ENCODE measurements at places on chromosomes 12 and 14.

- no peak for DNase-seq
Measured at GRCh38 chr12:1581973-1582708, 12.2 kb downstream of the FBXL14 start.

DNA sequence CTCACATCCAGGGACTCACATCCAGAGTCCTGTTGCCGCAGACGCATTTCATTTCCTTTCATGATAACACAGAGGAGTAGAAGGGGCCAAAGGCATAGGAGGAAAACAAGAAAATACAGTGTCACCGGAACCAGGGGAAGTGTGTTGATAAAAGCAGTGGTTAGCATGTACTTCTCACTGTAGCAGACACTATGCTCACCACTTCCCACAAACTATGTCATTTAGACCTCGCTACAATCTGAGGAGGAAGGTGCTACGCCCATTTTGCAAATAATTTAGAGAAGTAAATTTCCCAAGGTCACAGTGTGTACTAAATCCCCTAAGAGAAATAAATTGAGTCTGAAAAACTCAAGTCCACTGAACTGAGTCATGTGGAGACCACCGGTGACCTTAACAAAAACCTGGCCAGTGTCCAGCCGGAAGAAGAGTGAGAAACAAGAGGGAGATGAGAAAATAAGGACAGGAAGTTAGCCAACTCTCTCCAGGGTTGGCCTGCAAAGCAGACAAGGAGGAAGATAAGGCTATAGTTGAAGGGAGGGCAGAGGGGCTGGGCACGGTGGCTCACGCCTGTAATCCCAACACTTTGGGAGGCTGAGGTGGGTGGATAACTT lies 25.8 kb upstream of the TMCC3 start:
- no peak for DNase-seq

GRCh38 chr14:101183376-101184103 lies 280.0 kb upstream of the RTL1 start:
- no peak for DNase-seq

DNA sequence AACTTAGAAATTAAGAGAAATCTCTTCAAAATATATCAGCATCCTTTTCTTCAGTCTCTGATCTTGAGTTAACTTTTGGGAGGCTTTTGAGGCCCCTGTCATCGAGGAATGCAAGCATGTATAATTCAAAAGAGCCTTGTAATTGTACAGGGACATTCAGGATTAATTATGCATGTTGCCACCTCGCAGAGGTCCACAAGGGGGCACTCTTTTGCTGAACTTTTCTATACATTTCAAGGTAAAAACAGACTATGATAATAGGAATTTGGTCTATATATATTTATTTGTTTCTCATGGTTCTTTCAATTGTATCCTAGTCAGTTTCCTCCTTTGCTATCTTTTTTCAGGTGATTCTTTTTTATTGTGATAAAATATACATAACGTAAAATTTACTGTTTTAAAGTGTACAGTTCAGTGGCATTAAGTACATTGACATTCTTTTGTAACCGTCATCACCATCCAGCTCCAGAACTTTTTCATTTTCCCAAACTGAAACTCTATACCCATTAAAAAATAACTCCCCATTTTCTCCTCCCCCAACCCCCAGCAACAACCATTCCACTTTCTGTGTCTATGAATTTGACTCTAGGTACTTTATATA lies 47.0 kb upstream of the SLC2A13 start:
- peak; percentile 25 for DNase-seq

DNA sequence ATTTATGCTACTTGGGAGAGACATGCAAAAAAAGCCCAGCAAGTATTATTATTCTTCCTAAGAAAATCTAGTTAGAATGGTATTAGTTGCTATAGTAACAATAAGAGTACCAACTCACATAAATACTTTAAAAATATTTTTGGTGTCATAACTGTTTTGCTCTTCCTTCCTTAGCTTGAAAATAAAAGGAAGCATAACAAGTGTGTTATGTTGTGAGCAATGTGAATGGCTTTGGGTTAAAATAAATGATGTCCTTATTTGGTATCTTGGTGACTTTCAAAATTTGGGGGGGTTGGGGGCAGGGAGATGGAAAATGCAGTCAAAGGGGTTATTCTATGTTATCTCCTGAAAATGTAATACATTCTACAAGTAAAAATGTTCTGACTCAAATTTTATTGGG lies 91.0 kb downstream of the ELK3 start:
- DNase-seq, result no peak

DNA sequence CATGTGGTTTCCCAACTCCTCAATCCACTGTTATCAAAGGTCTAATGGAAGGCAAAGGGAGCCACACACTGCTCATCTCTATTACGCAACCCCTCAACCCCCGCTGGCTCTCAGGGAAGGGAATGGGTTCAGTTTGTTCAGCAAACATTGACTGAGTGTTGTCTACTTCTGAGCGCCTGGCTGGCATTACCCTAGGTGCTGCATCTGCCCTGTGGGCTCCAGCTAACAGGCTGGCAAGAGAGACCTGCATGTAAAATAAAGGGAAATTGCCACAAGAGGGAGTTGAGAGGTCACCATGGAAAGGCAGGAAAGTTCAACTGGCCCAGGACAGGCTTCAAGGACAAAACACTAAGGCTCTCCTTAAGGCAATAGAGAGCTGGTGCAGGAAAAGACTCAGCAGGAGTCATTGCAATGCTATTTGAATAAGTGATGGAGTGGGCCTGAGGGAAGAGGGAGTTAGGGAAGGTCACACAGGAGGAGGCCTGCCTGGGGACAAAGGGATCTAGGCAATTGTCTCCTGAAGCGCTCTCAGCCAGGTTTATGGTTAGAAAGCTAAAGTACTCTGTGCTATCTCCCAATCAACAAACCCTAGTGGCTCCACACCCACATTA lies 5.5 kb upstream of the ZNF740 start:
- no peak for DNase-seq

DNA sequence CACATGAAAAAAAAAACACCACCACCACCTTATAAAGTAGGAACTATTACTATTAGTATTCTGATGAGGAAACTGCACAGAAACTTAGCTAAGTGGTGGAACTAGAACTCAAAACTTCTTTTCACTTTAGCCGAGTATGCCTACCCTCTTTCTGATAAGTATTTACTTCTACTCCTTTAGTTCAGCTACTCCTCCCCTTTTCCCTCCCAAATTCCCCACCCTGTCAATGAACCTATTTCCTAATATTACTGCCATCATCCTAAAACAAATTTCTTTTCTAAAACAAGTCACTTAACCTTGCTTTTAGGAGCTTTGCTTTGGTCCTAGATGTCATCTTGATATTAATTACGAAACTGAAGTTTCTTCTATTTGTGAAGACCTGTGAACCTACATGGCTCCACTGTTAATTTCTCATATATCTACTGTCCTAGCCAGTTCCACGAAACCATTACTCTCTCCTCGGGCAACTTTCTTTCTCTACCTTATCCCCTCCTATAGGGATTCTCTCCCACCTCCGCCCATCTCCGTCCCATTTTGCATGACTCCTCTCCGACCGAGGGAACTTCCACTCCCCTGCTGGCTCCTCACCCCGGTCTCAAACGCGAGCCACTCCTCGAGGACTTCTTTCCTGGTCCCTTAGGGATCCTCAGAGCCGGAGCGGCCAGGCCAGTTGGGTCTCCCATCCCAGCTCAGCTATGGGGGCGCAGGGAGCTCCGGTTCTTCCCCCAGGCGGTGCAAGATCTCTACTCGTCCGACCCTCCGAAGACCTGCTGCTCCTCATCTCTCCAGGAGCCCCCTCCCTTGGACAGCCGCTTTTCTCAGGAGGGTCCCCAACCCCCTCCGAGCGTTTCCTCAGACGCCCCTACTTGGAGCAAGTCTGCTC lies 1.1 kb downstream of the NUMB start:
- DNase-seq, result no peak

- DNase-seq, result no peak
Measured at GRCh38 chr12:128339631-128340030, 72.7 kb downstream of the TMEM132C start.

GRCh38 chr14:98477935-98478334 lies 794.1 kb downstream of the BCL11B start:
- DNase-seq, result no peak

GRCh38 chr14:79605849-79606248 lies 605.5 kb downstream of the DIO2 start:
- no peak for DNase-seq

- no peak for DNase-seq
Measured at GRCh38 chr14:52240623-52241022, 26.9 kb upstream of the PTGDR start.

DNA sequence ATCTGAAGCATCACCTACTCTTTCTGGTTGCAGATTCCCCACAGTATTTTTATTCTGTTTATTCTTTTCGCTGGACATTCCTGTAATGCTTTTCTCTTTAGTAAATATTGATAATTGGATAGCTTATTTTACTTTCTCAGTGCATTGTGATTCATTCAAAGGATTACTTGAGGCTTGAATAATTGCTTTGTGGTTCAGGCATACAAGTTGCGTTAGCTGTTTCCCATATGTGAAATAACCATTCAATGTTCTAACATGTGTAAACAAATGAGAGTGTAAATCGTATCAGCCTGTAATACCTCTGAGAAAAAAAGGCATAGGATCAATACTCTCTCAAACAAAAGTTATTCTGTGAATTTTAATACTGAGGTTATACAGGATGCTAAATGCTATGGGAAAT lies 1004.2 kb upstream of the SEL1L start:
- no peak for DNase-seq

- peak; percentile 10 for DNase-seq
Measured at GRCh38 chr12:31362759-31363415, 36.9 kb upstream of the SINHCAF start.
